ENCODE measurements at places on chromosomes 16 and 17.

DNA sequence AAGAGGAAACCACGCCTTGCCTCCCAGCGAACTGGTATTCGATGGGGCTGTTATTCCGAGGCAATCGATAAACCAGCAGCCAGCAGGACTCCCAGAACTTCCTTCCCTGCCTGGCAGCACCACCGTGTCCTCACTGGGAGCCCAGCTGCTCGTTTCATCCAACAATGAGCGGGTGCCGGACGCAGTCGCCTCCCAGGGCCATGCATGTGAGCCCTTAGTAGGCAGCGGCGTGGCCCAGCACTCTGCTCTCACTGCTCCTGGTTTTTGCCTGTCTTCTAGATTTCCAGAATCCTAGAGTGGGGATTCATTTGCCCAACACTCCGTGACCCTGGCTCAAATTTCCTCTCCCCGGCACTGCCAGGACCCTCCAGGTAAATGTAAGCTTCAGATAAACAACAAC is 29.1 kb upstream of the RASD1 start:
- no peak for DNase-seq

DNA sequence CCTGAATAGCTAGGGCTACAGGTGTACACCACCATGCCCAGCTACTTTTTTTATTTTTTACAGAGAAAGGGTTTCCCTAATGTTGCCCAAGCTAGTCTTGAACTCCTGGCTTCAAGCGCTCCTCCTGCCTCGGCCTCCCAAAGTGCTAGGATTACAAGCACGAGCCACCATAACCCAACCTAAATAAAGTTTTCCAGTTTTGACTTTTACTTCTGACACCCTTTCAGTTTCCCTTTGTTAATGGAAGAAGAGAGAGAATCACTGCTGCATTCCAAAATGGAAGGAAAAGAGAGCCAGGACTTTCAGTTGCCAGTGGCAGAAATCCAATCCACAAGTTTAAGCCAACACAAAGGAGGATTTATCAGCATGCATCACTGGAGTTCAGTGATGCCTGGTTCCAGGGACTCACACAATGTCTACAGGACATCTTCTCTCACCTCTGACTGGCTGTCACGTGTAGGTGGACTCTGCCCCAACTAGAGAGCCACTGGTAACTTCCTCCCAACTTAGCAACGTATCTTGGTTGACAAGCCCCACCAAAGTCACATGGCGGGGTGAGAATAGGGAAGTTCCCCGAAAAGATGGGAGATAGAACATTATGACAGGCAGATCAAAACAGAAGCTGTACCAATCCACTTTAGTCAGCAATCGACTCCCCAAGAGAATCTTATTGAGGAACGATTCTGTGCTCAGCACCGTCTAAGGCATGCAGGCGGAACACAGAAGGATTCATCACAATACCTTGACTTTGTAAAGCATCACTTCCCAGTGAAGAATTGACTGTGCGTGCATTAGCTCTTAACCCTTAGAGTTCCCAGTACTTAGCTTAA is 46.5 kb downstream of the GAS7 start:
- no peak for DNase-seq

- DNase-seq, result no peak
Measured at GRCh38 chr16:1283296-1283695, 26.1 kb upstream of the UBE2I start.

DNA sequence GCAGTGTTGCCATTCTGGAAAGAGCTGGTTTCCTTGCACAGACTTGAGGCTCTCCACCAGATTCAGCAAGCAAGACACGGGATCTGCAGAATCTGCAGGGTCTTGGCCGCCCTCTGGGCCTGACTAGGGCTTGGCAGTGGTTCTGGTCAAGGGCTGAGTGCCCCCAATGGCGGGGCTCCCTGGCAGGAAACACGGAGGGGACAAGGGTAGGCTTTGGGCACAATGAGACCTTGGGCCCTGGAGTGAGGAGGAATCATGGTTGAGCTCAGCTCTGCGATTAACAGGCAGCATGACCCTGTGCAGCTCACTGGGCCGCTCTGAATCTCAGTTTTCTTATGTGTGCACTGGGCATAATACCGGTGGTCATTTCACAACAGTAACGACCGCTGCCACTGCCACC is 249.9 kb downstream of the GSG1L start:
- DNase-seq, result no peak

DNA sequence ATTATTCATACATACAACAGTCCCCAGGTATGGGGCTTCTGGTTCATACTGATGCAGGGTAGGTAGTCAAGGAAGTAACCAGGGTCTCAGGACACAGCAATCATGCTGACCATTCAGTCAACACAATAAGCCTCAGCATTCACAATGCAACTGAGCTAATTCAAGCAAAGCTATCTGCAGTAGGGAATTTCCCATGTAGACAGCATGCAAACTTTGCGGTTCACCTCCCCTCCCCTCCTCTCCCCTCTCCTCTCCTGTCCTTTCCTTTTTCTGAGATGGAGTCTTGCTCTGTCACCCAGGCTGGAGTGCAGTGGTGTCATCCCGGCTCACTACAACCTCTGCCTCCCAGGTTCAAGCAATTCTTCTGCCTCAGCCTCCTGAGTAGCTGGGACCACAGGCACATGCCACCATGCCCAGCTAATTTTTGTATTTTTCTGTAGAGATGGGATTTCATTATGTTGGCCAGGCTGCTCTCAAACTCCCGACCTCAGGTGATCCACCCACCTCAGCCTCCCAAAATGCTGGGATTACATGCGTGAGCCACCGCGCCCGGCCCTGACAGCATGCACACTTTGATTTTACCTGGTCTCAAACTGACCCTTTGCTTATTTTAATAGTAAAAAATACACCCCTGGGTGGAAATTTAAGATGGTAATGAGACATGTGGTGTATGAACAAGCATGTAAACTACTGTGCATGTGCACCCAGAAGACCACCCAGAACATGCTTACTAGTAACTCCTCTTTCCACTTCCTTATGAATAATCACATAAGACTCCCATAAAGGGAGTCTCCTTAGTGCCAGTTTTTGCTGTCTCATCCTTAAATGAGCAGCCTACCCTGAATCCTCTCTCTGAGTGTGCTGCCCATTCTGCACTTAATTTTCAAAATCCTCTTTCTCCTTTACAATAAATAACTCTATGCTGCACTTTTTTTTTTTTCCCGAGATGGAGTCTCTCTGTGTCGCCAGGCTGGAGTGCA is 9.3 kb upstream of the RNF135 start:
- peak; percentile 22 for DNase-seq

- DNase-seq, result no peak
Measured at GRCh38 chr16:1909561-1910231, 8.5 kb downstream of the HS3ST6 start.

DNA sequence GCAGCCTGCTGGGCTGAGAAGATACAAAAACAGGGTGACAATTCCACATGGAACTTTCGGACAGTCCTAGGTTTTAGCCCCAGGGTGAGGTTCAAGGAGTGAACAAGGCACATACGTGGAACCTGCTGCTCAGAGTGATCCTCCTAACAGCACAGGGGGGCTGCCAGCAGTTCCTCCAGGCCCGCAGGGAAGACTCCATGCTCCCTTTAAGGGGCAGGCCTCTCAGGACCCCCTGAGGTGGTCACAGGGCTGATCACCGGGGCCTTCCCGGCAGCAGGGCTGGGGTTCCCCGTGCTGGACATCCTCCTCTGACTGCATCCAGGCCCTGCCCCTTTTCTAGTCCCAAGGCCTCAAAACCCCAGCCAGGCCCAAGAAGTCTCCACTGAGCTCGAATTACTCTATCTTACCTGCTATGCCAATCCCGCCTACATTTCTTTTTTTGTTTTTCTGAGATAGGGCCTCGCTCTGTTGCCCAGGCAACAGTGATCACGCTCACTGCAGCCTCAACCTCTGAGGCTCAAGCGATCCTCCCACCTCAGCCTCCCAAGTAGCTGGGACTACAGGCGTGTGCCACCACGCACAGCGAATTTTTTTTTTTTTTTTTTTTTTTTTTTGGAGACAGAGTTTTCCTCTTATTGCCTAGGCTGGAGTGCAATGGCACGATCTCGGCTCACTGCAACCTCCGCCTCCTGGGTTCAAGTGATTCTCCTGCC is 10.4 kb downstream of the CANT1 start:
- no peak for DNase-seq

- no peak for DNase-seq
Measured at GRCh38 chr17:2085648-2085949, 30.7 kb downstream of the HIC1 start.

- no peak for DNase-seq
Measured at GRCh38 chr16:20216591-20217217, 110.6 kb downstream of the GP2 start.

DNA sequence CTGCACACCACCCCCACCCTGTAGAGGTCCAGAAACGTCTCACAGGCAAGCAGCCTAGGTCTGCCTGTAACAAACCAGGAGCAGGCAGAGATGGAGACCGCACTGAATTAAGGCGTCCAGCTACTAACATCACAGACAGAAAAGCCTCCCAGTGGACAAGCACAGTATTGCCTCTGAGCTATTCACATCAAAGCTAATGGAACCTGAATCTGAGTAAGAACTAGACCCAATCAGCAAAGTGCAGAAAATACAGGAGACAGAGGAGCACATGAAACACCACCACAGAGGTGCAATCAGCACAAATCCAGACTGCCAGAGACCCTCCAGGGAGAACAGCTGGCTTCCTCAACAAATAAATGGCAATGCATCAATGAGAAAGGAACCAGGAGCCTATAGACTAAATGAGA is 22.2 kb upstream of the PEMT start:
- peak; percentile 83 for DNase-seq

GRCh38 chr17:64356776-64357175 is 33.9 kb downstream of the PECAM1 start:
- DNase-seq, result no peak

DNA sequence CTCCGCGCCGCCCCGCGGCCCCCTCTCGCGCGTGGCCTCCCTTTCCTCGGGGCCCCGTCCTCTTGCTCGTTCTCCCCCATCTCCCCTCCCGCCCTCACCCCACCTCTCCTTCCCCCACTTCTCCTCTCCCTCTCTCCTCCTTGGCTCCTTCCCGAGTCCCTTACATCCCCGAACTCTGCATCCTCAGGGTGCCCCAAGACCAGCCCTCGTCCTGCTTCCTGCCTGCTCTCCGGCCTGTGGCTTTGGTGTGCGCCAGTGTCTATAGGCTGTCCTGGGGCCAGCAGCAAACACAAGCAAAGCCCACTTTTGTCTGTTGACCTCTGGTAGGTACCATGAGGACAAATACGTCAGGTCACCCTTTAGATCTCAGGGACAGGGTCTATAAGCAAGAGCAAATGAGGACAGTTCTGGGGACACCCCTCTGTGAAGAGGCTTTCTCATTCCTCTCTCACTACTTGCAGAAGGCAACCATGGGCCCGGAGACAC is 284 bp upstream of the COPZ2 start:
- DNase-seq, result peak; percentile 44

DNA sequence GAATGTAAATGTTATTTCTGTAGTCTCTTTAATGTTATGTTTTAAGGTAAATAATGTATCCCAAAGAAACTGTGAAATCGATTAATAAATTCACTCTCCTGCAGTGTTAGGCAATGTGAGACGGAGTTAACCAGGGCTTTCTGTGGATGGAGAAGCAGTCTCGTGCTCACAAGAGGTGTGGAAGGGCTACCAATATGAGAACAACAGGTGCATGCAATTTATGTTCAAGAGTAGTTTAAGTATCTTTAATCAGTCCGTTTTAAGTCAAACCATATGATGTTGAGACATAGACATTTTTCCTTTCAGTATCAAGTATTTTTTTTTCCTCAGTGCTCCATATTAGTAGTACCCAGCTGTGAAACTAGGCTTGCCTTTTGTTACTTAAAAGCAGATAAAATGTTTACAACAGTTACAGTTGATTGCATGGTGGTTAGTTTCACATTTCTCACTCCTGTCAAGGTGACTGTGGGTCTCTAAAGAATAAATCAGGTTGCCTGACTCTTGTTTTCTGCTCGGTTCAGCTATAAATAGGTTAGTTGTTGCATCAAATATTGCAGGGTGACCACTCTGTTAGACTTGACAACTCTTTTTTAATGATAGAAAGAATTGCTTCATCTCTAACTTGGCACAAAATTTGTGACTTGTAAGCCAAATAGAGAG is 54.4 kb downstream of the COX10 start:
- DNase-seq, result no peak

GRCh38 chr16:65305266-65305959 is 183.6 kb upstream of the CDH11 start:
- no peak for DNase-seq

DNA sequence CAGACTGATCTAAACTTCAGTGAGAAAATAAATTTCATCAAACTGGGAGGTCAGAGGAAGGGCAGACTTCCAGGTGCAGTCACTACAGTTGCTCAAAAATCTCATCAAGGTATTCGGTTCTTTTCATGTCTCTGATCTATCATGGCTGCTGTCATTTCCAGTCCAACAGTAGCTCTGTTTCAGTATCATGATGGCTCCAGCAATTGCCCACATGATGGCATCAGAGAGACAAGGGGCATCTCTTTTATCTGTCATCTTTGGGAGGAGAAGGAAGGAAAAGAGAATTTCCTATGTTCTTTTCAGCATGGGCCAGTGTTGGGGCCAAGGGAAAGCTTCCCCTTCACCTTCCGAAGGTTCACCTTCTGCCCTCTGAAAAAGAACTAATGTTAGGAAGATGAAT is 504.9 kb upstream of the HSBP1 start:
- peak; percentile 22 for DNase-seq

- no peak for DNase-seq
Measured at GRCh38 chr17:47316311-47316710, 7.4 kb upstream of the EFCAB13 start.

DNA sequence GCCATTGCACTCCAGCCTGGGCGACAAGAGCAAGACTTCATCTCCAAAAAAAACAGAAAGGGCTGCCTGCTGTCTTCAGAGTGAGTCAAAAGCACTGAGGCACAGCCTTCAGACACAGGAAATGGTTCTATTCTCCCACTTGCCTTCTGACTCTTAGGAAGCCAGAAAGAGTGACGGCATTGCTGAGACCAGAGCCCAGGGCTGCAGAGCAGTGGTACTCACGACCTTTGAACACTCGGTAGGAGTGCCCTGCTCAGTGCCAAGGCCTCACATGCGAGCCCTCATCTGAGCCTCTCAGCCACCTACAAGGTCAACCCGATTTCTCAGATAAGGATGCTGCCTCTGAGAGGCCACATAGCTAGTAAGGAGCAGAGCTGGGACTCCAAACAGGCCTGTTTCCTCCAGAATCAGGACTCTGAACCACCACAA is 3.5 kb upstream of the ITGAE start:
- DNase-seq, result no peak

DNA sequence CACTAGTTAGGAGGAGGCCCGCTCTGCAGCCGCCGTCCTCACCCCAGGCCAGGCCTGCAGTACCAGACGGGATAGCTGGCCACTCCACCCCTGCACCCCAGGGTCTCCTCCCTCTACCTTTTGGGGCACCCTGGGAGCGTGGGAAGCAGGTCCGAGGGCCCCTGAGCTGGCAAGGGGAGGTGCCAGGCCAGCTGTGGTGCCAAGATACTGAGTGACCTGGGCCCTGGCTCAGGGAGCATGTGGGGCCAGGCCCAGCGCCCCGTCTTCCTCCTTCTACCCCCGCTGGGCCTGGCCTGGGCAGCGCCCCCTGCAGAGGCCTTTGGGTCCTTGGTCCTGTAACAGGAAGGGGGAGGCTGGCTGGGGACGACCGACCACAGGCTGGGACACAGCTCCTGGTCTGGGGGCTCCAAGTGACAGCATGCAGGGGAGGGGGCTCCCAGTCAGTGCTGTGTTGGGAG is 13.0 kb downstream of the PAM16 start:
- DNase-seq, result no peak
